ENCODE measurements at places on chromosomes 2 and 18. TPM values are rescaled to one million over a fixed set of nuclear protein-coding genes. Genes with fewer than 3 reads are reported as not detected.

FOXI3 gene
- not detected for total RNA-seq

GBX2 gene
- not detected for total RNA-seq

GRCh38 chr18:3380384-3380961 is 69.5 kb upstream of the TGIF1 start:
- no peak overlapping the region for H3K4me3 ChIP-seq
- no peak overlapping the region for H3K27ac ChIP-seq
- no peaks in the 10 kb centered on the region for H3K4me1 ChIP-seq
- no peaks in the 10 kb centered on the region for H3K27me3 ChIP-seq
- H3K36me3 ChIP-seq = no peaks in the 10 kb centered on the region

- no peaks in the 10 kb centered on the region for H3K4me1 ChIP-seq
- H3K36me3 ChIP-seq = no peaks in the 10 kb centered on the region
- H3K4me3 ChIP-seq = no peak overlapping the region
- no peak for DNase-seq
- no peaks in the 10 kb centered on the region for H3K27me3 ChIP-seq
These were observed 156.8 kb downstream of the L3MBTL4 start for GRCh38 chr18:6257950-6258349.

GRCh38 chr2:231634412-231634811 is 41.7 kb downstream of the TEX44 start:
- no peak overlapping the region for H3K4me3 ChIP-seq
- no peaks in the 10 kb centered on the region for H3K4me1 ChIP-seq
- H3K27me3 ChIP-seq = no peaks in the 10 kb centered on the region
- H3K36me3 ChIP-seq = no peaks in the 10 kb centered on the region
- DNase-seq = no peak
- no peak overlapping the region for H3K27ac ChIP-seq

Measured in Karpas-422 (cell line).